ENCODE measurements at places on chromosomes 6 and 20. TPM values are rescaled to one million over a fixed set of nuclear protein-coding genes. Genes with fewer than 3 reads are reported as not detected.

The ULBP1 gene
- total RNA-seq, result 0.17 TPM

The AHCY gene
- total RNA-seq, result 83.0 TPM

The TRIM31 gene
- not detected for total RNA-seq

The HLA-DRB1 gene
- total RNA-seq, result 17.0 TPM

The ARMH2 gene
- not detected for total RNA-seq

The OVOL2 gene
- 0.40 TPM for total RNA-seq

The STK38 gene
- 47.0 TPM for total RNA-seq

The ARMC12 gene
- total RNA-seq, result 0.99 TPM

The CTCFL gene
- total RNA-seq, result 0.28 TPM

The SEL1L2 gene
- not detected for total RNA-seq

The LY6G5C gene
- total RNA-seq, result 0.40 TPM

The CDH26 gene
- 5.0 TPM for total RNA-seq
